Activated CD4-positive, CD25-positive, alpha-beta regulatory T cell treated with anti-CD3 and anti-CD28 coated beads, Interleukin-2, amount 50 U/mL, for 16 hours (primary cell): ENCODE measurements at places on chromosomes 13 and 19.

DNA sequence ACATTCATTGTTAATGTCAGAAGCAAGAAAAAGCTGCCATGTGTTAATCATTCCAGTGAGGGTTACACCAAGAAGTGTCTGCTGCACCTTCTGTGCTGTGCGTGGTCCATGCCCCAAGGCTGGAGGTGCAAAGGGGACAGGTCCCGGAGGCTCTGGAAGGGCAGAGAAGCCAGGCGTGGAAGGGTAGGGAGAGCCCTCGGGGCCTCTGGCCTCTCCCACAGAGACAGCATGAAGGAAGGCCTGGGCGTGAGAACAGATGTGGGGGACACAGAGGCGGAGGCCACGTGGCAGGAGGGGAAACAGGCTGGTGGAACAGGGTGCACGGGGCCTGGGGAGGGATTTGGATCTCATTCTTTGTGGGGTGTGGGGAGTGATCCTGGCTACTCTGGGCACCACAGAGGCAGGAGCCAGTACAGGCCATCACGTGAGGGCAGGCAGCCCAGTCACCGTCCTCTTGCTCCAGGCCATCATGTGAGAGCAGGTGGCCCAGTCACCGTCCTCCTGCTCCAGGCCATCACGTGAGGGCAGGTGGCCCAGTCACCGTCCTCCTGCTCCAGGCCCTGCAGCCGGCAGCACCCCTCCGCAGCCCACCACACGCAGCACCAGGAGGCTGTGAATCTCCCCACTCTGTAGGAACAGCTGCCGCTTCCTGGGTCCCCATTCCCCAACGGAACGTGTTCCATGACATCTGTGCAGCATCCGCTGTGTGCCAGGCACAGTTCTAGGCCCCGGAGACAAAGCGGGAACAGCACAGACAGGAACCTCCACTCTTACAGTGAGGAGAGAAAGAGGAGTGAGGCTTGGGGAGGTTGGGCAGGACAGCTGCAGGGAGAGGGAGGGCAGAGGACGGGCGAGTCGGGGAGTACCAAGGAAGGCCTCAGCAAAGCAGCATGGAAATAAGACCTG lies 10.2 kb upstream of the F7 start:
- no peak for DNase-seq

GRCh38 chr13:41064493-41064892 lies 3.2 kb downstream of the WBP4 start:
- DNase-seq = no peak

DNA sequence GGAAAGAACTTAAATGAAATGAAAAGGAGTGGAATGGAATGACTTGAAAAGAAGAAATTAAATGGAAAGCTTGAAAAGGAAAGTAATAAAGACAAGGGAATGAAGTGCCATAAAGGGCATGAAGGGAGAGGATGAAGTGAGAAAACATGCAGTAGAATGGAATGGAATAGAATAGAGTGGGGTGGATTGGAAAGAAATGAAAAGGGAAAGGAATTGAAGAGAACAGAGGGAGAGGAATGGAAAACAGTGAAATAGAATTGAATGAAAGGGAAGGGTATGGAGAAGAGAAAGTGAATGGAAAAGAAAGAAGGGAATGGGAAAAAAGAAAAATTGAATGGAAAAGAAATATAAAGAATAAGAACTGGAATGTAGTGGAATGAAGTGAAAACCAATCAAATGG lies 9.2 kb upstream of the ZNF180 start:
- no peak for DNase-seq

GRCh38 chr19:3508771-3509535 lies 2.8 kb downstream of the FZR1 start:
- DNase-seq = no peak

DNA sequence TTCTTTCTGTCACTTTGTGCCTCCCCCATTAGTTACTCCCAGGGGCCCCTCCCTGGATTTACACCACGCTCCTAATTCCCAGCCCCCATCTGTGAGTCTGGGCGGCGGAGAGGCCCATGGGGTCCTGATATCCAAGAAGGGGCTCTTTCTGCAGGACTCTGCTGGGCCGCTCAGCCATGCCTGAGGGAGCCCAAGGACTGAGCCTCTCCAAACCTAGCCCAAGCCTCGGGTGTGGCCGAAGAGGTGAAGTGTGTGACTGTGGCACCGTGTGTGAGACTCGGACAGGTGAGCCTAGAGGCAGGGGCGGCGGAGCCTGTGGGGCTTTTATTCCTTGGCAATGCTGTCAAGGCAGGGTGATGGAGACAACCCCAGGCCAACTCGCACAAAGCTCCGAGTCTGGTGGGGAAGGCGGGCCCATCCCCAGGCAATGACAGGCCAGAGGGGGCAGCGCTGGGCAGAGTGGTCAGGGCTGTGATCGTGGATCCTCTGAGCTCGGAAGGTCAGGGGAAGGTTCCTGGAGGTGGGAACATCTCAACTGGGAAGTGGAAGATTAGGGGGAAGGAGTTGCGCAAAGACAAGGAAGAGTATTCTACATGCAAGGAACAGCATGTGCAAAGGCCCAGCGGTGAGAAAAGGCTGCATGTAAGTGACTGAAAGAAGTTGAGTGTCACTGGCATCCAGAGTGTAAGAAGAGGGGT lies 1.6 kb downstream of the PLEKHG2 start:
- DNase-seq = no peak

GRCh38 chr13:40558656-40559055 lies 107.8 kb downstream of the FOXO1 start:
- DNase-seq = no peak

- no peak for DNase-seq
Measured at GRCh38 chr13:39571502-39572092, 31.4 kb downstream of the LHFPL6 start.

- no peak for DNase-seq
Measured at GRCh38 chr13:76339649-76340048, 546.6 kb downstream of the KCTD12 start.

DNA sequence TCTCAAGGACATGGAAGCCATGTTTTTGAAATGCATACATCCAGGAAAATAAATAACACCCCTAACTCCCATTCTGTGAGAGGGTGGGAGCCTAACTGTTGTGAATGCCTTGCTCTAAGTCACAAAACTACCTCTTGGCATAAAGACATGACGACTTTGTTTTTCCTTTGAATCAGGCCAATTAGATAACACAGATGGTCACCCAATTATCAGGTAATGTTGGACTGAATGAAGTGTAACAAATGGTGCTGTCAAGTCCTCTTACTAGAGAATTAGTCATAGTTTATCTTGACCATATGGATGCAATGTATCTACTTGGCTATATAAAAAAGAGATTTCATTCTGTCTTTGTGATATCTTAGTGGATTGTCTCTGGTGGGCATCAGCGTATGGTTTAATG lies 553.6 kb upstream of the ATXN8OS start:
- DNase-seq = no peak

GRCh38 chr13:44710576-44710975 lies 134.4 kb upstream of the TSC22D1 start:
- DNase-seq = no peak

DNA sequence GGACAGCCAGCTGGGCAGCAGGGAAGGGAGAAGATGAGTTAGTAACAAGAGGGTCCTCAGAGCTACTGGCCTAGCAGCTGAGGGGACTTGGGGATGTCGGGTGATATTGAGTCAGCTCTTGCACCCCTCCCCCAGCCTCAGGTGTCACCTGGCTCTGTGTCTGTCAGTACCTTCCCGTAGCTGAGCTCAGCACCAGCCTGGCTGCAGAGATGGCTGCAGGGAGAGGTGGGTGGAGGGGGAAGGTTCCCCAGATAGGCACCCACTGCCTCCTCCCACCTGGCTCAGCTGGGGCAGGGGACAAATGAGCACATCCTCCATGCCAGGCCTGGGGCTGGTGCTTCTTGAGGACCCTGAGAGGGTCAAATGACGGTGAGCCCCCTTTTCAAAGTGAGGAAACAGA lies 6.8 kb upstream of the KPTN start:
- no peak for DNase-seq

GRCh38 chr19:31783592-31783991 lies 434.4 kb upstream of the TSHZ3 start:
- DNase-seq = no peak

- DNase-seq = no peak
Measured at GRCh38 chr13:51539887-51540286, 44.4 kb upstream of the WDFY2 start.

DNA sequence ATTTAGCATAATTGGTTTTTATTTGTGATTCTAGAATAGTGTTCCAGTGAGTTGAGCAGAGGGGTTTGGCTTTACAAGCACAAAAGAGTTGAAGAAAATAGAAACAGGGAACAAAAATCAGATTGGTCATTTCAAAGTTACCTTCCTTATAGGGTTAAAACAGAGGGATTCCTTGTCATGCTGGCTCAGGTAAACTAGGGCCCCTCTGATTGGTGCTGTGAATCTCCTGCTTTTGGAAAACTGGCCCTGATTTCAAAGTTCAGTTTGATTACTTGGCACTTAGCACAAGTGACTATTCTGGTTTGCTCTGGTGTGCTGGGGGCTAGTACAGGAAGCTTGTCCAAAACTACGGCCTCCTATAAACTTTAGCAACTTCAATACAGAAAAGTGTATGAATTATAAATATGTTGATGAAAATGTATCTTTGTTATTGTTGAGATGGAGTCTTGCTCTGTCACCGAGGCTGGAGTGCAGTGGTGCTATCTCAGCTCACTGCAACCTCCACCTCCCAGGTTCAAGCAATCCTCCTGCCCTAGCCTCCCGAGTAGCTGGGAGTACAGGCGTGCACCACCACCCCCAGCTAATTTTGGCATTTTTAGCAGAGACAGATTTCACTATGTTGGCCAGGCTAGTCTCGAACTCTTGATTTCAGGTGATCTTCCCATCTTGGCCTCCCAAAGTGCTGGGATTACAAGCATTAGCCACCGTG lies 1.9 kb upstream of the MRPS31 start:
- DNase-seq = no peak

DNA sequence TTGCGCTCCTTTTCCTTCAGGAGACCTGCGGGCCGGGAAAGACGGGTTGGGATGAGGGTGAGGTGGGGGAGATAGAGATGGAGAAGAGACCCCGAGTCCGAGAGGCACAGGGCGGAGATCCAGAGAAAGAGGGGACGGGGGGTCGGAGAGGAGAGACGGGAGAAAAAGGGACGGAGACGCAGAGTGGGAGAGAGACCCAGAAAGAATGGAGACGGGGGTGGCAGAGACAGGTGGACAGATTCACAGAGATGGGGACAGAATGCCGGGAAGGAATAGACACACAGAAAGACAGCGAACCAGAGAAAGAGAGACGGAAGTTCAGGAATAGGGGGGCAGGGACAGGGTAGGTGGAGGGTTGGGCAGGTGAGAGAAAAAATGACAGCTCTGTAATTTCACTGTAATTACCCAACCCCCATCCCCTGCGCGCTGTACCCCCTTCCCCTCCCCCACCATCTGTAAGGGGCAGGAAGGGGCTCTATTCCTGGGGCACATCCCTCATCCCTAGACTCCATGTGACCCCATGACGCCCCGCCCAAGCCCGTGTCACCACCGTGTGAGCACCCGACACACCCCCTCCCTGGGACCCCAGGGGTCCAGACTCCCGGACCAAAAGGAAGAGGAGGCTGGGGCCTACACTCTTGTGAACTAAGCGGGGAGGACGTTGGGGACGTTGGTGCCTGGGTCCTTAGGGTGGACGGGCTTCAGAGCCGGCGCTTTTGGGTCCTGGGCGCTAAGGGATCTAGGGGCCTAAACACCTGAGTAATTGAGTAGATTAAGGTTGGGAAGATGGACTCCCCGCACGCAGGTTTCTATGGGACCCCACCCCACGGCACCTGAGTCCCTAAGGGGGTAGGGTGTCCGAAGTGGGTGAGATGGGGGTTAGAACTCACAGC lies 967 bp downstream of the DBP start:
- DNase-seq = no peak

GRCh38 chr19:33212436-33213172 lies 13.0 kb downstream of the SLC7A10 start:
- DNase-seq = no peak

GRCh38 chr19:40013991-40014390 lies 17.1 kb downstream of the ZNF546 start:
- no peak for DNase-seq

GRCh38 chr13:109737606-109738005 lies 48.8 kb downstream of the IRS2 start:
- no peak for DNase-seq

DNA sequence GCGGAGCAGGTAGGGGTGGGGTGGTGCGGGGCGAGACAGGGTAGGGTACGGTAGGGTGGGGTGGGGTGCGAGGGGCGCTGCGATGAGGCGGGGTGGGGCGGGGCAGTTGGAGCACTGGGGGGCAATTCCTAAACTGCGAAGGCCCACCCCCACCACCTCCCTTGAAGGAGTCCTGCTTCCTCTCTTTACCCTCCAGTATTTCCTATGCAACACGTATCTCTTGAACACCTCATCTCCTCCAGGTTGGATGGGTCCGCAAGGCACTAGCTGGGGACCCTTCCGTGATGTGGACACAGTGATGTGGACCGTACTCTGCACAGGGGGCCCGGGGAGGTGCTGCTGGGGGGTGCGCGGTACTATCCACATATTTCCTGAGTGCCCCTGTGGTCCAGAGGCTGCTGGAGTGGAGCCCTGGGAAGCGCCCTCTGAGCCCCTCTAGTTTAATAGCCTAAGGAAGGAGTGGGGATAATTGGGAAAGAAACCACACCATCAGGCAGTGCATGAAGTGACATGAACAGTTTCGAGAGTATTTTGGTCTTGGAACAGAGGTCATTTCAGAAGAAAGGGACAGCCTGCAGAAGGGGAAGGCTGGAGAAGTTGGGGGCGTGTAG lies 1.1 kb downstream of the IL17D start:
- DNase-seq = no peak

GRCh38 chr13:44842158-44842557 lies 147.1 kb downstream of the NUFIP1 start:
- no peak for DNase-seq

- DNase-seq = no peak
Measured at GRCh38 chr13:97273341-97273831, 51.3 kb downstream of the MBNL2 start.

DNA sequence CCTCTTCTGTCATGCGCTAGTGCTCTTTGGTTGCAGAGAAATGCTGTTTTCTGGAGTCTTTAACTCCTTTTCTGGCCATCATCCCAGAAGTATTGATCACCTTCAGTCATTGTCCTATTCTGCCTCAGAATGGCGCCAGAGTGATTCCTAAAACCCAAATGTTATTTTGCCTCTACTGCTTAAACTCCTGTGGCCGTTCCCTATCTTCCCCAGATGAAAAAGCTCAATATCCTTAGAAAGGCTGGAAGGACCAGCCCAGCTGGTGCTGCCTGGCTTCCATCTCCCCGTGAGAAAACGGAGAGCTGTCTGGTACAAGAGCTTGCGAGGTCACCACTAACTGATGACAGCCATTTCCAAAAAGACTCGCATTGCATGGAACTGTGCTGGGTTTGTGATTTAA lies 179.1 kb downstream of the RBM26 start:
- DNase-seq = no peak

- no peak for DNase-seq
Measured at GRCh38 chr13:73480779-73481559, 422.2 kb downstream of the KLF5 start.
